ENCODE measurements at places on chromosomes 16 and 17. TPM values are rescaled to one million over a fixed set of nuclear protein-coding genes. Genes with fewer than 3 reads are reported as not detected.

NPIPA5 gene
- 3.9 TPM for total RNA-seq

HOXB5 gene
- total RNA-seq: 0.16 TPM

- DNase-seq: no peak
Observed at GRCh38 chr17:27424941-27425340, 31.3 kb upstream of the KSR1 start.

DNA sequence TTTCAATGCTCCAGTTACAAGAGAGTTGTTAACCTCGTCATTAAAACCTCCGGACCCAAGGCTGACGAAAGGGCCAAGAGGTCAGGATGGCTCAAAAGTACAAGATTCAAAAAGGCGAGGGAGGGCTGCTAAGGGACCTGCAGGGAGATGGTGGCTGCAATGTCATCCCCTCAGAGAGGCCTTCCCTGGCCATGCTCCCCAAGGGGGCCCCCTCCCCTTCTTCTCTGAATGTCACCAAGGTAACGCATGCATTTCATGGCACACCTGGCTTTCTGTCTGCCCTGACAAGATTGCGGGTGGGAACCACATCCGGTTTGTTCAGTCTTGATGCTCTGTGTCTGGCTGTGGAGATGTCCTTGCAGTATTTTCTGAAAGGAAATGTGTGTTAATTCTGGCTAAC is 89.9 kb downstream of the C16orf78 start:
- no peak for DNase-seq

DNA sequence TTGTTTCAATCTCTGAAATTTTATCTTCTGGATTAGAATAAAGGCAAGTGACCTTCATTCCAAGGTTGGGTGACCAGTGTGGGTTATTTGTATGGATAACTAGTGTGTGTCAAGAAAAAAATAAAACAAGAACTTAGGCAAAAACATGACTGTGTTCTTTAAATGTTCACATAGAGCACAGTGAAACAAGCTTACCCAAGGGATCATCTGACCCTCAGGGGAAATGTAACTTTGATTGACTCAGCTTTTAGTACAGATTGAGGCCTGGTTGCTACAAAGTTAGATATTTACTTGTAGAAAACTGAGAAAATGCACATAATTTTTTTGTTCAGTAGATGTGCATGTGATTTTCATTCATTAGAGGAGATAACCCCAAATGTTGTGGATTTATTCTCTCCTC is 6.7 kb downstream of the CACNG3 start:
- no peak for DNase-seq

DNA sequence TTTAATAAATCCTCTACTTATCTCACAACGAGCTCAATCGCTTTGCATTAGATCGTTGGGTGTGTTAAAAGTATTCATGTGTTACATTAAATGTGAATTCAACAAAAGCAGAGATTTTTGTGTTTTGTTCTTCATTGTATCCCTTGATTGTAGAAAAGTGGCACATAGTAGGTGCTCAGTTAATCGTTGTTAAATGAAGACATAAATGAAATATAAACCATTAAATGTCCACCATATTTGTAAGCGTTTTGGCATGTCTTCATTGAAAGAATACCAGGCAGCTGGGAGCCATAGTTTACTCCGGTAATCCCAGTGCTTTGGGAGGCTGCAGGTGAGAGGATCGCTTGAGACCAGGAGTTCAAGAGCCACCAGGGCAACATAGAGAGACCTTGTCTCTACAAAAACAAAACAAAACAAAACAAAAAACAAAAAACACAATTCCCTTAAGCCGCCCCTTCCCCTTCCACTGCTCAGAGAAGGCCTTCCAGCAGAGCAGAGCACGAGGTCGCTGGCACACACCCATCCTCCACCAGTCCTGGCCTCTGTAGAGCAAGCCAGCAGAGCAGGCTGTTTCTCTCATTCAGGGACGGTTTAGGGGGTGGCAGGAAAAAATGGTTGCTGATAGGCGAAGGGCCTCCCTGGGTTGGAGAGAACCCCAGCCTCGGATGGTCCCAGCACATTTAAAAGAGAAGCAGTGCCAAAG is 673 bp upstream of the CHD9 start:
- no peak for DNase-seq

DNA sequence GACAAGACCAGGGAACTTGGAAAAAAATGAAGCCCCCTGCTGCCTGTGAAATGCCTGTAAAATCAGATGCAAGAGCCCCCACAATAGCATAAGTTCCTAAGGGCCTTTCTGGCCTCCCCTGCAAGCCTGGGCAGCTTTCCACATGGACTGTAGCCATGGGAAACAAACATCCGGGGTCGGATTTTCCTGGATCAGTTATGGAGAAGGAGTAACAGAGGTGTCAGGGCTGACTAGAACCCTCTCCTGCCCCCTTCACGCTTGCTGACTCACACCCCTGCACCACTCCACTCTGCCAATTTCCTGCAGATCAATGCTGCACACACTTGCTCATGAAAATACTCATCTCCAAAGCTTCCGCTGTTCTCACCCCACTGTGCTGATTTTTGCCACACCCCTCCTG is 258.6 kb downstream of the CBLN1 start:
- DNase-seq: no peak

DNA sequence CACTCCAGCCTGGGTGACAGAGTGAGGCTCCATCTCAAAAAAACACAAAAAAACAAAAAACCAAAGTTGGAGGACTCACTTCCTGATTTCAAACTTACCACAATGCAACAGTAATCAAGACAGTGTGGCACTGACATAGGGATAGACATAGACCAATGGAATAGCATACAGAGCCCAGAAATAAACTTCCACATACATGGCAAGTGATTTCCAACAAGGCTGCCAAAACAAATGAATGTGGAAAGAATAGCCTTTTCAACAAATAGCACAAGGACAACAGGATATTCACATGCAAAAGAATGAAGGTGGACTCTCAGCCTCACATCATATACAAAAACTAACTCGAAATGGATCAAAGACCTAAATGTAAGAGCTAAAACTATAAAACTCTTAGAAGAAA is 36.8 kb upstream of the RASD1 start:
- no peak for DNase-seq

- no peak for DNase-seq
Observed at GRCh38 chr17:62592341-62593099, 35.0 kb upstream of the MRC2 start.

DNA sequence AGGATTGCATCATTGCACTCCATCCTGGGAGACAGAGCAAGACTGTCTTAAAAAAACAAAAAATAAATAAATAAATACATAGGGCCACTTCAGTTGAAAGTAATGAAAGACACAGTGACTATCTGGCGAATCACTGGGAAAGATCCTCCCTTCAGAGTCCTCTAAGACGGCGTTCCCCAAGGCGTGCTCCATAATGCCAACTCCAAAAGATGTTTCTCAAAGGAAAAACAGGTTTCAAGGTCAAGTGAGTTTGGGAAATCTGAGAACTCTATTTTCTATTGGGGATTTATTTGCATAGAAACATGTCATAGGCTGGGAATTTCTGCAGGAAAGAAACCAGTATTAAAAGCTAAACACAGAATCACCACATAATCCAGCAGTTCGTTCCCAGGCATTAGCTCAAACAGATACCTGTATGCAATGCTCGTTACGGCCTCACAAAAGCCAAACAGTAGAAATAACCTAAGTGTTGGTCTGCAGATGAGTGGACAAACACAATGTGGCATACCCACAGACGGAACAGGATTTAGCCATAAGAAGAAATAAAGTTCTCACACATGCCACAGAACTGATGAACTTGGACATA is 7.9 kb downstream of the KLHDC4 start:
- no peak for DNase-seq

GRCh38 chr17:36529121-36529520 is 5.5 kb downstream of the MYO19 start:
- DNase-seq: no peak

DNA sequence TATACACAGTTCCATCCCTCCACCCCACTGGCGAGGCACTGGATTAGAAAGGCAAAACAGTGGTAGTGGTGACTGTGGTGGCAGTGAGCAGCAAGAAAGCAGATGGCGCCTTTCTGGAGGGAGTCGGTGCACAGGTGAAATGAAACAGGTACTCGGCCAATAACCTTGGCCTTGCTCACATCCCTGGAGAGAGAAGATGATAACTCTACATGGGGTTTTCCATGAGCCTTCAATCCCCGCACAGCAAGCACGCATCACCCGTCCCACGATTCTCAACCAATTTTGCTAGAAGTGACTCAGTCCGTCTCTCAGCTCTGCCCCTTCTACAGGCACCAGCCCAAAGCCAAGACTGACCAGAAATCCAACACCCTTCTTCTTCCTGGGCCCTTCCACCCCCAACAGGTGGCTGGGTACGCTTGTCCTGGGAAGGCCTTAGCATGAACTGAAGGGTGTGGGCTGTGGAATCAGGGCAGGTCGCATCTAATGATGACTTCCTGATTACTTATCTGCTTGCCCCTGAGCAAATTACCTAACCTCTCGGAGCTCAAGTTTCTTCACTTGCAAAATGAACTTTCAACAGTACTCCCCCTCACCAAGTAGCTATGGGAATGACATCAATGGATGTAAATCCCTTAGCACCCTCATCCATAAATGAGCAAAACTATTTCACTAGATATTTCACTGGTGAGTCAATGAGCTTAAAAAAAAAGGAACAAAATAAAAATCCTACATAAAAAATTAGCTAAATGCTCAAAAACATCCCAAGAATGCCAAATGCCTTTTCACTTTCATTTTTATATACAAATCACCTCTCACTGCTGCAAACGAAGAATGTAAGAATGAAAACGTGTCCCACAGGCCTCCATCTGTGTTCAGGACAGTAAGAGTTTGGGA is 18.0 kb downstream of the XPO6 start:
- DNase-seq: no peak

DNA sequence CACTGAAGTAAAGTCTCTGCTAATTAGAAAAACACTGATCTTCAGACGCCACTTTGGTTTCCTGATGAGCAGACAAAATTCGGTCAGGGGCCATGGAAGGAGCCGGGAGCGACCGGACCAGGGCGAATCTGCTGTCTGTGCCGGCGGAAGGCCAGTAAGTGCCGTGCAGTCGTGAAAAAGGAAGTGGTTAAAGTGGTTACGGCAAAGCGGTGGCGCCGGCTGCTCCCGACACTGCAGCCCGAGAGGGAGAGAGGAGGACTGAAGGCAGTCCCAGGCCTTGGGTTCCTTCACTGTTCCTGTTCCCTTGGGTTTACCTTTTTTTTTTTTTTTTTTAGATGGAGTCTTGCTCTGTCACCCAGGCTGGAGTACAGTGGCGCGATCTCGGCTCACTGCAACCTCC is 17.3 kb upstream of the HEXD start:
- DNase-seq: no peak

DNA sequence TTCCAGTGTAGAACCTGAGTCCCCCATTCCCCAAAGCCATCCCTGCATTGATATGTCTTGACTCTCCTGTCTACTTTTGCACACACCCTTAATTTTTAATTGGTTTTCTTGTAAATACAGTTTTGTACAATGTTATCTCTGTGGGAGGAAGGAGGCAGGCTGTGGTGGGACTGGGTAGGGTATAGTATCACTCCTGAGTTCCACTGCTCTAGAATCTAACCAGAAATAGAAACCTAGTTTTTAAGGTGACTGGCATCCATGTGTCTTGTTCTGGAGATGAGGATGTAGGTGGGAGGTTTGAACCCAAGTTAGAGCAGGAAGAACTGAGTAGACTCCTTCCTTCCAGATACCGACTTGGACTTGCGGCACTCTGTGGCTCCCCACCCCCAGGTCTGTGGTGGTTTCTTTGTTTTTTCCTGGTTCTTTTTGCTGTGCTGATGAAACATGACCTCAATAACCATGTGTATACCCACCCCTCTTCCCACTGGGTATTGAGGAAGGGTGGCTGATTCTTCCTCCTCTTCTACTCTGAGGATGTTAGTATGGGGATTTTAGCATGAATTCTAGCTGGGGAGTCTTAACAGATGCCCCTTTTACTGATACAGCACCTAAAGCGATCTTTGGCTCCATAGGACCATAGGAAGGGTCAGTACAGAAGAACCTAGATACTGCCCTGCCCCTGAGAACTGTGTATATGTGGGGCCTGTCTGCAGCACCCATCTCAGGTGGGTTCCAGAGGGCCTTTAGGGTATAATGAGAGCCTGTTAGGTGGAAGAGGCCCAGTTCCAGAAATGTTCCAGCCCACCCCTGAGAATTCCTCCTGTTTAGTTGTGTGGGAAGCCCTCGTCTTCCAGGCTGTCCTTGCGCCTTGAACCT is 48.7 kb downstream of the SF3B3 start:
- no peak for DNase-seq

- no peak for DNase-seq
Observed at GRCh38 chr17:7951143-7951792, 19.3 kb downstream of the CNTROB start.

Measured in urinary bladder (tissue), 4 donors.